ENCODE measurements at places on chromosomes 3 and 15.

GRCh38 chr3:14516738-14517345, 23.3 kb downstream of the GRIP2 start:
- DNase-seq, result no peak

- no peak for DNase-seq
Measured at GRCh38 chr3:53724566-53724965, 121.7 kb downstream of the CHDH start.

DNA sequence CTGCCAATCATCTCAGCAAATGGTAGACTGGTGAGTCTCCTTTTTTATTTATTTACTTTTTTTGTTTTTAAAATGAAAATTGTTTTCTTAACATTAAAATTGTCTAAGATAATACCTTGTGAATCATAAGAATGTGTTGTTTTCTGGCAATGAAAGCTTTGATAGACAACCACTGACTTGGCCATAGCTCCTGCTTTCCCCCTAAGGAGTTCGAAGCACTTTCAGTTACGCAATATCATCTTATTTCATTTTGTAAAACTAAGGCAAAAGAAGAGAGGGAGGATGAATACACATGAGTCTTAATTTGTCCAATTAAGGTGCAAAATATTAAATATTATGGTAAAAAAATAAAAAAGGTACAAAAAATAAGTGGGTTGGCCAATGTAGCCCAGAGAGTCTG, 74.8 kb upstream of the PLCL2 start:
- DNase-seq, result no peak

- no peak for DNase-seq
Measured at GRCh38 chr15:97966924-97967620, 6.6 kb downstream of the ARRDC4 start.

DNA sequence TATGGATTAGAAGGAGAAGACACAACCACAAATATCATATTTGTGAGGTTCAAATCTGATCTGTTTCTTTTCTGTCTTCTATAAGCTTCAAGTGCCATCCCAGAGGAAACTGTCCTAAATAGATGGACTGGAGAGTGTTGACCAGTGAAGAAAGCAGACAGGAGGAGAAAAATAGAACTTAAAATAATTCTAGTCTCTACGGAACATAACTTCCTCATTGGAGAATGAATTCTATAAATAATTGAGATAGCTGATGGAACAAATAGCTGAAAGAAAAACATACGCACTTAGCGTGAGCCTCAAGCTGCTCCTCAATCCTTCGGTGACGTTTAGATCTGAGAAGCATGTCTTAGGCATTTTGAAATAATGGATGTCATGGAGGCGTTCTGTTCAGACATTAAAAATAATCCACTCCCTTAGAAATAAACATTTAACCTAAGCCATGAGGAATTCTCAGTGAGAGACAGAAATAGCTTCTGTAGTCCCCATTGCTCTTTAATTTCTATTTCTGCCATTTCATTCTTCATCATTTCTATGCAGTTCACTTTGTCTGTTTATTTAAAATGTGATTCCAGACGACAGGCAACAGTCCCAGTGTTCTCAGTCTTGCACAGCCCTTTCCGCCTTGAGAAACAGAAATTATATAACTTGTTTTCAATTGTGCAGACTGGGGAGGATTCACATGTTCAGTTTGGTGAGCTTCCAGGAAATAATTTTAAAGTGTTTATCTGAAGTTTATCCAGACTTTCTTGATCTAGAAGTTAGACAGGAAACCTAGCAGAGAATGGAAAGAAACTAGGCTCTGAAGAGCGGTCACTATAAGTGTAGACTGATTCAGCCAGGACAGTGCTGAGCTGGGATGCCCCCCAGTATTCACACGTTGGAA, 97.3 kb downstream of the NR1D2 start:
- DNase-seq, result no peak

- no peak for DNase-seq
Measured at GRCh38 chr3:102002056-102002455, 152.7 kb downstream of the NFKBIZ start.

GRCh38 chr3:132317229-132317948, at the start of gene ACP3:
Gene ACP3 (plus strand): TSS chr3:132317407. CDS start chr3:132317457, 50 bp downstream.
- DNase-seq, result peak; percentile 43

DNA sequence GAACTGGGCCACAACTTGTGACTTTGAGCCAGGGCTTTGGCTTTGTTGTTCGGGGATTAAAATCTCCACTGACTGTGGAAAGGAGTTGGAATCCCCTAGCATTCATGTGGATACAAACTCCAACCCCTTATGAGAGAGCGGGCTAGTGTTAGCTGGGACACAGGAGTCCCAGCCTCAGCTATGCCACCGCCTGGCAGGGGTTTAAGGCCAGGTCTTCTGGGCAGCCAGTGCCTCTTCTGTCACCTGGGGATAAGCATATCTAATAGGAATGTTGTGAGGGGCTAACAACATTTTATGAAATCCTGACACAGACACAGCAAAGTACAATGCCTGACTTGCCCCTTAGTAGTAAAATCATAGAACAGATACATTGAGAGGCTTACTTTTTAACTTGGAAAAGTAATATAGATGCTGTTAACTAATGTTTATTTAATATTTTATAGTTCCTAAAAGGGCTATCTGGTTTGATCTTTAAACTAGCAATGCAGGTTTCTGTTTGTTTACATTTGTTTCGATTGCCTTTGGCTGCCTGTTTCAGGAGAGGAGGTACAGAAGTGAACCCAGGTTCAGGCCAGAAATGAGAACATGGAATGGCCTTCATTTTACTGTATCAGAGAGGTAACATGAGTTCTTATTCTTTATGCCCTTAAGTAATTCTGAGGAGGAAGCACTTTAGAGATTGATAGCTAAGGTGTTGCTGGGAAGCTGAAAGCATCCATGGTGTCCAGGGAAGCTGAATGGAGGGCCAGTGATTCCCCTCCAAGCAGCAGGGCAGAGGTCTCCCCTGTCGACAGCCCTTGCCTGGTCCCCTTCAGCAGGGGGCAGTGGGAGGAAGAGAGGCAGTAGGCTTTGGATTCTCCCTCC, 8.7 kb downstream of the GPR160 start:
- no peak for DNase-seq
